Small intestine (tissue), 16 donors: ENCODE measurements at places on chromosomes 5 and 9.

GRCh38 chr5:135110785-135111596 is 77.0 kb upstream of the PITX1 start:
- DNase-seq = no peak

GRCh38 chr9:36193023-36193422 is 2.3 kb downstream of the CLTA start:
- no peak for DNase-seq

- DNase-seq = no peak
Observed at GRCh38 chr5:72252574-72253155, 67.4 kb downstream of the MRPS27 start.

- no peak for DNase-seq
Observed at GRCh38 chr9:88835038-88835466, 156.2 kb upstream of the S1PR3 start.

- no peak for DNase-seq
Observed at GRCh38 chr5:77133061-77133758, 46.1 kb upstream of the ZBED3 start.

DNA sequence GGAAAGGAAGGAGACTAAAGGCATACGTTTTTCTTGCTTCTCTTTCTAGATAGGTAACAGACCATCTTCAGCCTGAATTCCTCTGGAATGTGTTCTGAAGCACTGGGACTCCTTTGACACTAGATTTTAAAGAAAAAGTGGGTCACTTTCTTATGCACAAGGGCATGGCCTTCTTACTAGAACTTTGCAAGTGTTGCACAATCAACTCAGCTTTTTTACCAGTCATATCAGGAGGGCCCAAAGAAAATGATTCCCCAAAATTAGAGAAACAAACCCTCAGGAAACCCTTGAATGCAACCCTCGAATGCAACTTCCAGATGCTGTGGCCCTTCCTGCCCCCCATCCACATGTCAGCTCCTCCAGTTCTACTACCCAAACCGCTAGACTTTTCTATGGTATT is 93.9 kb downstream of the YTHDC2 start:
- no peak for DNase-seq

- no peak for DNase-seq
Observed at GRCh38 chr9:113901221-113901688, 25.1 kb downstream of the ZNF618 start.

GRCh38 chr9:136220017-136220729 is 15.2 kb upstream of the LHX3 start:
- no peak for DNase-seq

DNA sequence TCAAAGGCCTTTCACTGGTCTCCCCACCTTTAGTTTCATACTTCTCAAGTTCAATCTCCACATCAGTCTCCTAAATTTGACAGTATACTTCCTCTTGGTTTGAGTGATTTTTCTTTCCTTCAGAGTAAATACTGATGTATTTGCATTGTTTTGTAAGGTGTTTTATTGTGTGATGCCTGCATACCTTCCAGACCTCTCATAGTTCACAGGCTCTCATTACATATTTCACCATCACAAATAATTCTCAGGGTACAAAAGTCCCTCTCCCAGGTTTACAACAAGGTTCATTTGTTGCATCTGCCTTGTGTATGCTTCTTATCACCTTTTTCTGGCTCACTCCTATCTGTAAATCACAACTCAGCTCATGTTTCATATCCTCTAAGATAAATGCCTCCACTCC is 22.2 kb upstream of the TUSC1 start:
- DNase-seq = no peak

- no peak for DNase-seq
Observed at GRCh38 chr5:173499471-173500212, 116.8 kb downstream of the BOD1 start.

DNA sequence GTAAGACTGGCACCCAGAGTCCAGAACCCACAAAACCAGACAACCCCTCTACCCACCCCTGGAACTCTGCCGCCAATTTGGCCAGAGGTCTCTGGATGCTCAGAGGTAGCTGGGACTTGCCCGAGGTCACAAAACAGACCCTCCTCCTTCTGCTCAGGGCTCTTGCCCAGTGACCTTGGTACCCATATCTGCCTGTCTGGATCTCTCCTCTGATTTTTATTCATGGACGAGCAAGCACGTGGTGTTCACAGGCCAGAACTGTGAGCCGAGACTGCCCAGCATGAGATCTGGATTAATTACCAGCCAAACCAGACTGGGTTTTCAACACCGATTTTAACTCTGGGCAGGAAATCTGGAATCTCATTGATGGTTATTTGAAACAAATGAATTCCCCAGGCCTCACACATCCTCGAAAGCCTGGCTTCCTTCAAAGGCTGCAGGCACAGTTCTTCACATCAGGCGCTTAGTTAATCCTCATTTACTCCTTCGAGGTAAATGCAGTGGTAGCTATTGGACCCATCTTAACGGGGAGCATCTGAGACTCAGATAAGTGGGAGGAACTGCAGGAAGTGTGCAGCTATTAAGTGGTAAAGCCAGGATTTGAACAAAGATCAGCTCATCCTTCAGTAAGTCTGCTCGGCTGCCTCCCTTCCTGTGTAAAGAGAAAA is 21.4 kb downstream of the COL27A1 start:
- no peak for DNase-seq

DNA sequence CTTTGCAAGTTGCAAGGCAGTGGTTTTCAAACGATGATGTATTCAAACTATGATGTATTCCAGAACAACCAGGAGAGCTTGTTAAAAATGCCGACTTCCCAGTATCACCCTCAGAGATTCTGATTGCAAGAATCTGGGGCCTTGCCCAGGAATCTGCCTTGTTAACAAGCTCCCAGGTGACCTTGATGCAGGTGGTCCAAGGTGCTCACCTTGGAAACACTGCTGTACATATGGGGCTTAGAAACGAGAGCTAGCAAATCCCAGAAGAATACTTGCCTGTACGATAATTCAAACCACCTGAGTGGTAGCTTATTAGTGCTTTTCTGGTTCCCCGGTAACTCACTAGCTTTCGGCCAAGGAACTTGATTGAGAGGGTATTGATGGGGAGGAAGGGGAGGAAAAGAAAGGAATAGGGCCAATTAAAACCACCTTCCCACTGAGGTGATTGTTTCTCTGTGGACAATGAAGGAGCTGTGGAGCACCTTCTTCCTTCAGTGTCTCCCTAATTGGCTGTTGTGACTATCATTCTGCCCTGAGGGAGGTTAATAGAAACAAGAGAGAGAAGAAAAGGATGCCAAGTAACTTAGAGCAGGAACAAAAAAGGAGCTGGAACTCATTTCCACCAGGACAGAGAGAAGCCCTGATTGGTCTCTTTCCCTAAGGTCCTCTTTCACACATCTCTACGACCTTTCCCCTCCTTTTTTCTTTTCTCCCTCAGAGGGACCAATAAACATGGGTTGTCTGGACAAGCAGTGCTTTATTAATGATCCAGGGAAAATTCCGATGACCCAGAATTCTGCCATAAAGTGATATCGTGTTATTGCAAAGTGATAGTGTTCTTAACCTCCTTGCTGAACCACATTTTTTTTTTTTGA is 218.8 kb downstream of the TMEM167A start:
- DNase-seq = no peak

DNA sequence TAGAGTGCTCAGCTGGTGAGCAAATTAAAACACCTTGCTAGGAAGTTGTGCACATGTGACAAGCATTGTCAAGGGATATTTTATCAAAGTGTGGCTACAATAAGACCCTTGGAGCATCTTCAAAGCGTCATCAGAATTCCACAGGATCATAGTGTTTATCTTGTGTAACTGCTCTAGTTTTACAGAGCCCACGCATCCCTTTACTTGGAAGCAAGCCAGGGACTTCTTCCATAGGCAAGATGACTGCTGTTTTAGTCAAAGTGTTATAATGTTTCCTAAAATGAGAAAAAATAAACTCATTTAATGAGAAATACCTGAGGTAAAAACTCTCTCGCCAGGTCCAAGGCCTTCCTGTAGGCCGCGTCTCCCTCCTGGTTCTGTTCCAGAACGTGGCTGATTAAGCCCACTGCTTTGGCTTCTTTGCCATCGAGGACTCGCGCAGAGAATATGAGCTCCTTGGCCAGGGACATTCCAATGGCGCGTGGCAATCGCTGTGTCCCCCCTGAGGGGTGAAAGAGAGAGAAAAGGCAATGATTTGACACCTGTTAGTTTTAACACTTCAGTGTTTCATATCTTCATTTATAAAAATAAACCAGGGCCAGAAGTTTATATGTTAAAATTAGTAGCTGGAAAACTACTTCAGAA is 141.1 kb downstream of the AUH start:
- DNase-seq = no peak

- no peak for DNase-seq
Observed at GRCh38 chr9:8826281-8826680, 1026.7 kb upstream of the DMAC1 start.

DNA sequence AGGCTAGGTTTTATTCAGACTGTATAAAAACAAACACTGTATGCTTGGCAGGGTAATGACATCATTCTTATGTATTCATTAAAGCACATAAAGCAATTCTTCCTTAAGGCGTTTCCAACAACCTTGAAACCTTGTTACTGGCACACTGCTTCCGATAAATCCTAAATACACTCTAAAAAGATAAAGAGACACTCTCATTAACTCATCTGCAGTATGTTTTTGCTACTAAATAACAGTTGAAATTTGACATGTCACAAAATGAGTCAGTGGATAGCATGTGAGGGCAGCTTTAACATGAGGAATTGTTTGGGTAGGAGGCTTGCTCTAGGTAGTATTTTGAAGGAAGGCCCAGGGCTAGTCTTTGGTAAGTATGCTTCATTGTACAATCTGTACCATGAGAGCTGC is 13.7 kb downstream of the YIPF5 start:
- DNase-seq = peak; percentile 57

DNA sequence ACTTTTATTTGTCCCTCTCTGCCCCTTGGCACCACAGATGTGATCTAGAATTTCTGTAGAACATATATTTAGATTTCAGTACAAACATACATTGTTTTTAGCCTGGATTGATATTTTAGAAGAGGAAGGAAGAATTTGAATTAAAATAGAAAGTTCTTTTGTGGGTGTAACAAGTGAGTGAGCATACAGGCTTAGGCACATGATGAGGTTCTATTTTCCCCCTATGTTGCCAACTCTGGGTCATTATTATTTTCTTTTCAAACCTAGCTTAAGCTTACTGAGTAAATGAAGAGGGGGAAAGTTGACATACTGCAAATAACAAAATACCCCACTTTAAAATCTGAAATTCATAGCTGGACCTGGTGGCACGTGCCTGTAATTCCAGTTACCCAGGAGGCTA is 102.9 kb downstream of the GCNT1 start:
- no peak for DNase-seq

- no peak for DNase-seq
Observed at GRCh38 chr5:166551384-166551783, 1740.1 kb upstream of the WWC1 start.

GRCh38 chr9:132461281-132461896 is 51.4 kb downstream of the CFAP77 start:
- DNase-seq = no peak

DNA sequence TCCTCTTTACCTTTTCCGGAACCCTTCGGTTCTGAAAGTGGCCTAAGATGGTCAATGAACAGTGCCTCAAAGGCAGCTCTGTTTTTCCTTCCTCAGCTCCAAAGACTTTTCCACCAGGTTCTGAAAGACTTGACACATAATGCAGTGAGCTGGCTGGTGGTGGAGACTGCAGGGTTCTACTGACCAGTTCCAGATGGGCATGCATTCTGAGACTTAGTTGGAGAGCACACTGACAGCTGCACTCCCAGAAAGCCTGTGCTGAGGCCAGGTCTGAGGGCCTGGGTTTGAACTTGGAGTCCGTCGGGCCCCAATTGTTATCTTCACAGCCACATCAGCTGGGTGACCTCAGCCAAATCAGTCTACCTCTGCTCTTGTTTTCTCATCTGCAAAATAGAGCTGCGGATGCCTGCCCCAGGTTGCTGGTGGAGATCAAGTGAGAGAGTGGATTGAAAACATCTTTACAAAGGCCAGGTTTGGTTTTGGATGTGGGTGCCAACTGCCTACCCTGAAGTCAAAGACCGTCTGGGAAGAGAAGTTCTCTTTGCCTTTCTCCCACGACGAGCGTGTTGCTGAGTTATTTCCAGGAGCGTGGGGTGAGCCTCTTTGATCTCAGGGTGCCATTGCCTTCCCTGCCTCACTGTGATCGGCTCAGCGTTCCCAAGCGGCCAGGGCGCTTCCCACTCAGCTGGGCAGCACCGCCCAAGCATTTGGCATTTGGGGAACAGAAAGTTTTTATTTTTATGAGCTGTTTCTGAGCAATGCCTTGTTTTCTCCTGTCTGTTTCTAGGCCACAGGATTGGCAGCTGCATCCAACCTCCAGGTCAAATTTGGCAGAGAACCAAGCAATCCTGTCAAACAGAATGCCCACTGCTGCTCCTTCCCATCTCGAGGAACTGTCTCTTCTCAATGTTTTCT is 54.9 kb downstream of the RAD23B start:
- no peak for DNase-seq

DNA sequence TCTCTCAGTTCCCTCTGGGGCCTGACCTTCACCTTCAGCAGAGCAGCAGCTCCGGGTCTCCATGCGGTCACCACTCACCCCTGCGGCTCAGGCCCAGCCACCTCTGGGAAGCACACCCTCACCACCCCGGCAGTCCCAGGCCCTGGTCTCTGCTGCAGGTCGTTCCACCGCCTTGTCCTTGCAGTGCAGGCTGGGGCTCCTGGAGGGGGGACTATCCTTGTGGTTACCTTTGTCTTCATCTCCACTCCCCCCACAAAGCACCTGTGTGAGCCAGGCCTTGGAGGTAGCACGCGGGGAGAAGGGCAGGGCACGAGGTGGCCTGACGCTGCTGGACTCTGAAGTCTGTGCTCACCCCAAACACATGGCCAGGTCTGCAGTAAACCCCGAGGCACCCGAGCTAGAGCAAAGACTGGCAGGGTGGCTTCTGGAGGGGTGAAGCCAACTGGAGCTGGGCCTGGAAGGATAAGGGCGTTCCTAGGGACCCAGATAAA is 33.2 kb upstream of the RXRA start:
- DNase-seq = no peak

GRCh38 chr5:129096382-129096991 is 1.9 kb downstream of the ISOC1 start:
- DNase-seq = peak; percentile 37

- peak; percentile 1 for DNase-seq
Observed at GRCh38 chr5:91928754-91929521, 545.8 kb upstream of the ARRDC3 start.

GRCh38 chr5:24080046-24080445 is 564.7 kb downstream of the CDH10 start:
- no peak for DNase-seq

DNA sequence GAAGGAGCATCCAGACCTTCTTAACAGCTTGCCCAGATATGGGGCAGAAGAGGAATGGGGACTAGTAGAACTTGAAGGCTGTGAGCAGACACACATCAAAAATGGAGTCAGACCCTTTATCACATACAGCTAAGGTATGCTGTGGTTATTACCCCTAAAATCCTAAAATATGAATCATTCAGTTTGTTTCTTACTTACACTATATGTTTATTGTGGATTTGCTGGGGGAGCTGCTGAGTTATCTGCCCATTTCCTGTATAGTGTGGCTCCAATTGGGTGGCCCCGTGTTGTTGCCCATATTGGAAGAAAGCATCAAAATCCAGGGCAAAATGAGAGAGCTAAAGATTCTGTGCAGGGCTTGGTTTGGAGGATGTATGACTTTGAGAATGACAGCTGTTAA is 56.9 kb downstream of the AP3S1 start:
- no peak for DNase-seq

GRCh38 chr5:110054240-110054639 is 364.5 kb downstream of the MAN2A1 start:
- DNase-seq = peak; percentile 32
